ENCODE measurements at places on chromosomes 7 and 10. TPM values are rescaled to one million over a fixed set of nuclear protein-coding genes. Genes with fewer than 3 reads are reported as not detected.

The WNT2 gene
- total RNA-seq, result 140 TPM

- peak; percentile 27 for DNase-seq
Measured at GRCh38 chr7:69775231-69775771, 177.0 kb downstream of the AUTS2 start.

GRCh38 chr10:73803680-73804286 is 7.6 kb downstream of the NDST2 start:
- no peak for DNase-seq

DNA sequence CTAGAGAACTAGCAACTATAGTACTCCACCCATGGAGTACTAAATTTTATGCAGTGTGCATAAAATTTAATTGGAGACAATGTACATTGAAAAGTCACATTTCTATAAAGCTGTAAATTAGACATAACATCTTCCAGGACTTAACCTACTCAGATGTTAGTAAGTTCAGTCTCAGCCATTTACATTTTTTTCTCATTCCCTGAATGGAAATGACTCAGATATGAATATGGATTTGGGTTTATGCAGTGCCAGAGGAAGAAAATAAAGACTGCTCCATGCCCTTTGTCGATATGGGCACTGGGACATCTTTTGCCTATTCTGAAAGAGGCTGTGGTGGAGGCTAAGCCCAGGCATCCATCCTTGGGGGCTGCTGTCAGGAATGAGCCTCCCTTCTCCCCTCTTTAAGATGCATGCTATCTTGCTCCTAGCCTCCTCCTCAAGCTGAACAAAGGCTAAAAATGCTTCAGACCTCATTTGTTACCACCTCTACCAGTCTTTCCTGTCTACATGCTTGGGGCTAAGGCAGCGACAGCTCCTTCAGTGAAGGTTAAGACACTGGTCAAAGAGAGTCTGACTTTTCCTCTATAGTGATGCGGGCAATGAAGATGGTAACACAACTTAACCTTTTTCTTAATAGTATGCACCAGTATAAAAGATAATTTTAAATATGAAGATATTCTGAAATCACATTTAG is 486.8 kb upstream of the ANKRD30A start:
- no peak for DNase-seq
